ENCODE measurements at places on chromosomes 11 and 22.

- no peak for DNase-seq
Measured at GRCh38 chr11:69157822-69158231, 2.1 kb downstream of the SMIM38 start.

- no peak for DNase-seq
Measured at GRCh38 chr11:115557681-115558080, 53.5 kb upstream of the CADM1 start.

- DNase-seq, result no peak
Measured at GRCh38 chr11:123429336-123429735, 733 bp upstream of the GRAMD1B start.

DNA sequence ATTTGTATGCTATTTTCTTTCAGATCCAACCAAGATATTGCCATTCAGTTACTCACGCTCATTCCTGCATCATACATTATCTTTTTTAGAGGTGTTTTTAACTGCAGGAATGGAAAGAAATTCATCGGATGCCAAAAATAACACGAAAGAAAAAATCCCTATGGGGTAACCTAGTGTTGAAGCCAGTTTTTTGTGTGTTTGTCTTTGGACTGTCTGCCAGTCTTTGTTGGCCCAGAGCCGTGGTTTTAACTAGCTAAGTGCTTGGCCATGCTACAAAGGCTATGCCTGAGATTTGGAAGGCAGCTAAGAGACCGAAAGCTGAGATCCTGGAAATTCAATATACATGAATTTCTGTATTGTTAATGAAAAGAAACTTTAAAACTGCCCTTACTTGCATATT is 309.8 kb upstream of the CNTN5 start:
- no peak for DNase-seq

DNA sequence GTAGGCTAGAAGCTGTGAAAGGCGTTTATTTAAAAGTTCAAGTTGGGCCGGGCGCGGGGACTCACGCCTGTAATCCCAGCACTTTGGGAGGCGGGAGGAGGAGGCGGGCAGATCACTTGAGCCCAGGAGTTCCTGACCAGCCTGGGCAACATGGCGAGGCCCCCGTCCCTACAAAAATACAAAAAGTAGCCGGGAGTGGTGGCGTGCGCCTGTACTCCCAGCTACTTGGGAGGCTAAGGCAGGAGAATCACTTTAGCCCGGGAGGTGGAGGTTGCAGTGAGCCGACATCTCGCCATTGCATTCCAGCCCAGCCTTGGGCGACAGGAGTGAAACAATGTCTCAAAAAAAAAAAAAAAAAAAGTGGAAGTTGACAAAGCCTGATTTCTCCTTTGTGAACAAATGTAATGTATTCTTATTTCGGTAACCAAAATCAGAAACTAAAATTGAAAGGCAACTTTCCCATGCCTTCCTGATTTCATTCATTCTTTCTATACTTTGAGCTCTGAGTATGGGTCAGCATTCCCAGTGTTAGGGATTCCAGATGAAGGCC is 825 bp downstream of the PTPMT1 start:
- DNase-seq, result peak; percentile 7

DNA sequence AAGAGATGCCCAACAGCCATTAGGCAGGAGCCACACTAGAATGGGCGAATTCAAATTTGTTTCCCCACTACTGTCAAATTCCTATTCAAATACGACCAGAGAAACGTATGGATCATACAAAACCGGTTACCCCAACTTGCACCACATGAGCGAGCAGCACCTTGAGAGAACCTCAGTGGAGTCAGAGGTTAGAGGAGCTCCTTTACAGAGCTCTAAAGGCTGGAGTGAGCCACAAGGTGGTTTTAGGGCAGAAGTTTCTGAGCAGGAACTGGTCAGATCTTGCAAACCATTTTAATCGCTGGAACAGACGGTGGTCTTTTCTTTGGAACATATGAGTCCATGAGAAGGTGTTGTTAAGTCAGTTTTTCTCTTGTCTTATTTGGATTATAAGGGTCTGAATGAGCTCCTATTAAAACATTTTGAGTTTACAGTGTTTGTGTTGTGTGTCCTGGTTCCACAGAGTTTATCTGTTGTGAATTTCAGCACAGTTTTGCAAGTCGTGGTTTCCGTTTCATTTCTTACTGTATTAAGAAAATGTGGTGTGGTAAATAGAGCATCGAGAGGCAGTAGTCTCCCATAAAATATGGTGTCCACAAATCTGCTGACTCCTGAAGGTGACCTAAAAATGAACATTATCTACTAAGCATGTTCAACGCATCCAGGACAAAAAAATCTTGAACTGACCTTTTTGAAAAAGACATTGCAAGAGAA is 471.7 kb downstream of the NTM start:
- no peak for DNase-seq

- no peak for DNase-seq
Measured at GRCh38 chr11:72421351-72421750, 13.0 kb downstream of the CLPB start.

GRCh38 chr11:104134745-104135144 is 29.2 kb downstream of the PDGFD start:
- no peak for DNase-seq

- no peak for DNase-seq
Measured at GRCh38 chr11:71206186-71206585, 46.2 kb downstream of the SHANK2 start.

DNA sequence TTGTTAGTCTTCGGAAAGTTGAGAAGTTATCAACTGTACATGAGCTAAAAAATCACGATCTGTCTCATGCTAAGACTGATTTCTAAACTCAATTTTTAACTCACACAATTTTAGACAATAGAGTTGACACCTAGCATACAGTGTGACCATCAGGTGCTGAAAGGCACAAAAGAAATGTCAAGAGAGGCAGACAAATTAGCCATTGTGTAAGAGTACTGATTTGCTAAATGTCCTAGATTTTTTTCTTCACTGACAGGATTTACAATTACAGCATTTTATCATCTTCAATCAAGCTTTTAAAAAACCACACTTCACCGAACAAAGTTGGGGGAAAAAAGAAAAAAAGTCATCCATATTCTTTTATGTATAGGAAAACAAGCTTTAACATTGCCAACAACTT is 7.0 kb downstream of the LGR4 start:
- no peak for DNase-seq

DNA sequence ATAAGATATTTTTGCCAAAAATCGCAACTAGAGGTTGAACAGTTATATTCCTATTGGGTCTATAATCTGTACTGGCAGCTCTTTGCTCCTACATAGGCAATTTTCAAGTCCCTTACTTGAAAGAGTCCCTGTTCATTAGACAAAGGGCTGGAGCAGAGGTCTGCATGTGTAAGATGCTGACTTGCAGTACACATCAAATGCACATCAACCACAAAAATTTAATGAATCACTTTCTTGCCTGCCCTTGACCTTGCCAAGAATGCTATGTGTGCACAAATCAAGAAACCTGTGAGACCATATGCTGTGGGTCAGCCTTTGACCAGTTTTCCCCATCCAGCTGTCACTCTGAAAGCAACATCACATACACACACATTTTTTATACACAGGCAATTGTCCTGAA is 661.5 kb downstream of the LRRC4C start:
- no peak for DNase-seq

- DNase-seq, result no peak
Measured at GRCh38 chr11:133955081-133955891, 1.5 kb downstream of the IGSF9B start.

- no peak for DNase-seq
Measured at GRCh38 chr11:2219318-2220017, 47.9 kb upstream of the TH start.

DNA sequence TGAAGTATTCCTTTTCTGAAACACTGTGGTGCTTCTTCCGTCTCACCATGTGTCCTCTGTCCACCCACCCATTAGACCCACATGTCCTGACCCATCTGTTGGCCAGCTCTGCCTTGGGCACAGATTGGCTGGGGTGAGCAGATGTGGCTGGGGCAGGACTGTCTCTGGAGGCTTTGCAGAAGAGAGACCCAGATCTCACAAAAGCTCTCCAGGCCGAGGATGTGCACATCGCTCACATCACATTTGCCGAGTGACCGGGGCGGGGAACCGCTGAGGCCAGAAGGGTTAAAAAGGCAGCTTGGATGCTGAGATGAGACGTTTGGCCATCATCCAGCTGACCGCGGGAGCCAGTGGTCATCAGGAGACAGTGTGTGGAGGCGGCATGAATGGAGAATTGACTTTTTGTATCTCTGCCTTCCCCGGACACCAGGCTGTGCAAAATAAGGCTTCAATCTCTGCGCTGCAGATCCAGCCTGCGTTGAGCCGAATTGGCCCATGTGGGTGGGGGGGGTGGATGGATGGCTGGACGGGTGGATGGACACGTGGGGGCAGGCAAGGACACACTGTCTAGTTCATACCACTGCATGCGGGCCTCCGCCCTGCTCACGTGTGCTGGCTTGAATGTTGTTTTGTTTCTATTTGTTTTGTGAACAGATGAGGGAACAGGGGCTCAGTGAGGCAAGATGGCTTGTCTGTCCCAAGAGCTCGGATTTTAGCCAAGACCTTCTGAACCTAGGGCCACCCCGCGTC is 6.1 kb downstream of the IFITM10 start:
- no peak for DNase-seq

- no peak for DNase-seq
Measured at GRCh38 chr22:43919106-43919973, 4.3 kb upstream of the PNPLA3 start.

- DNase-seq, result no peak
Measured at GRCh38 chr22:46854125-46854870, 91.8 kb downstream of the TBC1D22A start.

GRCh38 chr22:44358709-44359440 is 46.1 kb upstream of the SHISAL1 start:
- no peak for DNase-seq

DNA sequence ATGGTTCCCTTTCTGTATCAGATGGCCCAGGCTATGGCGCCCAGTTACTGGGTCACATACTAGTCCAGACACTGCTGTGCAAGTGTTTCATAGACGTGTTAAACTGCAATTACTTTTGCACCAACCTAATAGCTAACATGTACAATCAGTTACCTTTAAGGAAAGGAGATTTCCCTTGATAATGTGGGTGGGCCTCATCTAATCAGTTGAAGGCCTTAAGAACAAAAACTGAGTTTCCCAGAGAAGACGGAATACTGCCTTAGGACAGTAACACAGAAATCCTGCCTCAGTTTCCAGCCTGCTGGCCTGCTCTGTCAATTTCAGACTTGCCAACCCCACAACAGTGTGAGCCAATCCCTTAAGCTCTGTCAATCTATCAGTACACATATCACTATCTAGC is 229.9 kb upstream of the SYN3 start:
- DNase-seq, result no peak

- no peak for DNase-seq
Measured at GRCh38 chr11:68828957-68829356, 12.8 kb downstream of the CPT1A start.

- DNase-seq, result no peak
Measured at GRCh38 chr11:20068691-20069090, 91.6 kb downstream of the DBX1 start.

- no peak for DNase-seq
Measured at GRCh38 chr11:121180183-121180582, 79.1 kb downstream of the TECTA start.

GRCh38 chr11:115357066-115357465 is 147.1 kb downstream of the CADM1 start:
- DNase-seq, result no peak

DNA sequence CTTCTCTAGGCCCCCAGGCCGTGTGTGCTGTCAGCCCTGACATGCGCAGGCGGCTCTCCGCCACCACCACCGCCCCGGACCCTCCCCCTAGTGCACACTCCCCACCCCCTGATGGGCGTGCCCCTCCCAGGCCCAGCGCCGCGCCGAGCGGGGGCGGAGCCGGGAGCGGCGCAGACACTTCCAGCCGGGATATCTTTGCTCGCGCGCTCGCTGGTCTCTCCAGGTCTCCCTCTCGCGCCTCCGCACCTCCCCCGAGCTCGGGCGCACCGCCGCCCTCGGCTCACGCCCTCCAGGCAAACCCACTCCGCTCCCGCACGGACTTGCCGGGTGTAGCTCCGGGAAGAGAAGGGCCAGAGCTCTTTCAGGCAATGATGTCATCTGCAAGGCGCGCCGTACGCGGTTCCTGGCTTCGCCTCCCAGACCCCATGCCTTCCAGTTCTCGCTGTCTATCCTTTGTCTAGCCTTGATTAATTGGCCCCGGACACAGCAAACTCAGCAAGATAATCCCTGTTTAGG is at the start of gene SCN3B:
Gene SCN3B, minus strand, starts transcription at position 59 of the 516 bp plus-strand sequence. CDS start 823 bp downstream, outside the sequence.
- DNase-seq, result no peak

GRCh38 chr11:35046681-35047080 is 92.3 kb upstream of the CD44 start:
- DNase-seq, result no peak

GRCh38 chr11:35003186-35003585 is 86.8 kb downstream of the PDHX start:
- no peak for DNase-seq

DNA sequence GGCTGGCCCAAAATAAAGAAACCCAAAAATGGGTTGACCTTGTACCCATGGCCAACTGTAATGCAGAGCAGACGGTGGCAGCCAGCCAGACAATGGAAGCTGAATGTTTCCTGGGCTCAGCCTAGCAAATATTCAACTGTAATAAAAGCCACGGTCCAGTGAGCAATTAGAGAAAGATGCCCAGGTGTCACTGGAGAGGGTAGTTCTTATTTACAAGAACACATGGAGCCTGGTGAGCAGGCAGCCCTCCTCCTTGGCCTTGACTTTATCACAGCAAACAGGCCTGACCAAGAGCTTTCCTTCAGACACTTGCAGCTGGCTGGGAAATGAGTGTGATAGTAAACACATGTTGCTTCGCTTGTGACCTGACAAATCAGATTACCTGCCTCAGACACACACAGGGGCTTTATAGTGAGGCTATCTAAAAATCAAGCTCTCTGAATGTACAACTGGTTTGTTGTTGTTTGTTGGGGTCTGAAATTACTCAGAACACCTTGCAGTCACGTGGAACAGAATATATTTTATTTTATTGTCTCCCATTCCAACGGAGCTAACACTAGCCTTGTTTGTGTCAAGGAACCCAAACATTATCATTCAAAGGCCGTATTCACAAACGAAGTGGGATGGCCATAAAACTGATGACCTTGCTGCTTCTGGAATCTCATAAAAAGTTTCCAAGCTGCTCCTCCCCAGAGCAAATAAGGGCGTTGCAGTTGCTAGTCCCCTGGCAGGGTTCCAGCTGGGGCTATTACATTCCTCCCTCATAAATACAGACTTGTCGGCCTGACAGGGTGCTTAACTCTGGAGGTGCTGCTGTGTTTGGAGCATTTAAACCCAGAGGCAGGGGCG is 161.1 kb downstream of the BBOX1 start:
- no peak for DNase-seq

All from stimulated activated CD4-positive, alpha-beta T cell treated with anti-CD3 and anti-CD28 coated beads, Interleukin-1b, Interleukin-23, amount 100 ng/mL, for 4 hours (primary cell).